Right ventricle myocardium inferior (tissue), 1 donor: ENCODE measurements at places on chromosomes 5 and 9. TPM values are rescaled to one million over a fixed set of nuclear protein-coding genes. Genes with fewer than 3 reads are reported as not detected.
A peak's percentile ranks its signal among the peaks of the same experiment; 100 is the strongest.

DNA sequence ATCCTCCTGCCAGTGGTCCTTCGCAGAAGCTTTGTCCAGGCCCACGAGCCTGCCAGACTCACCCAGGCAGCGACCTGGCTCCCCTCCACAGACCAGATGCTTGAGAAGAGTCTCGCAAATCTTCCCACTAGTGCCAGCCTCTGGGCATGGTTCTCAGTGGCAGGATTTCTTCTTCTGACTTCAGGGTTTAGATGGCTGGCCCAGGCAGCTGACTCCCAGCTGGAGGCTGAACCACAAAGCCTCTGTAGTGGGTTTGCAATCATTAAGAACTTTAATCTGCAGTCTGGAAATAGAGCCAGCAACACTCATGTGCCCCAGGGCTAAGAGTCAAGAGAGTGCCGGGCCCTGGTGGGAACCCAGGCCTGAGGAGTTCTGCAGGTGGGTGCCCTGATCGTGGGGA lies 90.6 kb upstream of the ICE1 start:
- DNase-seq = peak; percentile 53

The MSH3 gene
- 10.4 TPM for total RNA-seq

The CCL19 gene
- total RNA-seq = 1.1 TPM

GRCh38 chr5:143552680-143553079 lies 149.2 kb upstream of the NR3C1 start:
- no peak for DNase-seq

GRCh38 chr9:19057033-19057432 lies 7.8 kb downstream of the RRAGA start:
- DNase-seq = no peak

DNA sequence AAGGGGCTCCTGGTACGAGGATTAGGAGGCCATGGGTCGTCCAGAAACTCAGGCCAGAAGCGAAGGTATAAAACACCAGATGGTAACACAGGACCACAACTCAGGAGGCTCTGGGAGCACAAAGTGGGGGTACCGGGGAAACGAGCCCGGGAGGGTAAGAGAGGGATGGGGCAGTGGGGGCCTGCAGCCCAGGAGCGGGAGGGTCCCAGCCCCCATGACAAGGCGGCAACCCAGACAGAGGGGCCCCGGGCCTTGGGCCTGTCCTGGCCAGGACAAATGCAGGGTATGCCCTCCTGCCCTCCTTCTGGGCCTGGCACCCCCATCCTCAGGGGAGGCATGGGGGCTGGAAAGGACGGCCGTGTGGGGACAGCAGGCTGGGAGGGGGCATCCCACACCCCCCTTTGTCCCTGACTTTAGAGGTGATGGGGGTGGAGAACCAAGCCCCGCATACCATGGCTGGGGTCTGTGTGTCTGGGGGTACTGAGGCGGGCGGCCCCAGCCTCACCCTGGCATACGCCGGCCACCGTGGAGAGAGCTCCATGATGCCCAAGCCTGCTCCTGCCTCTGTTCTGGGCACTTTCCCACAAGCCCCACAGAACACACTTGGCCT lies 47.0 kb upstream of the EXOC3 start:
- peak; percentile 45 for DNase-seq

GRCh38 chr9:131719262-131719908 lies 20.5 kb downstream of the RAPGEF1 start:
- no peak for DNase-seq

- no peak for DNase-seq
Observed at GRCh38 chr9:92506184-92506857, 24.0 kb upstream of the ASPN start.

- no peak for DNase-seq
Observed at GRCh38 chr9:98850851-98851729, 43.6 kb downstream of the GALNT12 start.

DNA sequence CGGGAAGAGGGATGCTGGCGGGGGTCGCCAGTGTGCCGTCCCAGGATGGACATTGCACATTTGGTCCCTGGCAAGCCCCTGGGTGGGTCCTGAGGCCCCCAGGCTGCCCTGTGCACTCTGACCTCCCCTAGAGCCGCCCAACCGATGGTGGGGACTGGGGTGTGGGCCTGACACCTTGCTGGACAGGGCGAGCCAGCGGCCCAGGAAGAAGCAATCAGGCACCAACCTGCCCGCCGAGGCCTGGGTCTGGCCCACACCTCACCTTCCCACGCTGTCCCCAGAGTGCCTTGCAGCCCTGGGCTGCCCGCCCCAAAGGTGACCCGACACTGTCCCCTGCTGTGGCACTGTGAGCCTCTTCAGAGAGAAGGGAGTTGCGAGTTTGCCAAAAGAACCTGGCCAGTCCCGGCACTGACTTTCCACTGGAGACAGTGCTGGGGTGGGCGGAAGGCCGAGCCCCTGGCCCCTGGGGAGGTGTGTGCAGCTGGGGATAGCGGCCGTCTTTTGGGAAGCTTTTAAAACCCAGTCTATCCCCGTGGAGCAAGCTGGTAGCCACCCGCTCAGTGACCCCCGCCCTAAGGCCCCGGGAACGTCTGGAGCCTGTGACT lies 12.0 kb upstream of the NRARP start:
- DNase-seq = no peak

- DNase-seq = no peak
Observed at GRCh38 chr5:128469912-128470311, 68.1 kb downstream of the FBN2 start.

- DNase-seq = peak; percentile 61
Observed at GRCh38 chr9:6054280-6055099, 39.1 kb upstream of the RANBP6 start.

The ENHO gene
- total RNA-seq = 0.51 TPM

The NRARP gene
- total RNA-seq = 4.7 TPM

- peak; percentile 67 for DNase-seq
Observed at GRCh38 chr9:76394960-76395252, 680 bp upstream of the RFK start.

The HTR4 gene
- total RNA-seq = 0.22 TPM

- no peak for DNase-seq
Observed at GRCh38 chr5:169657127-169657526, 20.1 kb downstream of the DOCK2 start.

DNA sequence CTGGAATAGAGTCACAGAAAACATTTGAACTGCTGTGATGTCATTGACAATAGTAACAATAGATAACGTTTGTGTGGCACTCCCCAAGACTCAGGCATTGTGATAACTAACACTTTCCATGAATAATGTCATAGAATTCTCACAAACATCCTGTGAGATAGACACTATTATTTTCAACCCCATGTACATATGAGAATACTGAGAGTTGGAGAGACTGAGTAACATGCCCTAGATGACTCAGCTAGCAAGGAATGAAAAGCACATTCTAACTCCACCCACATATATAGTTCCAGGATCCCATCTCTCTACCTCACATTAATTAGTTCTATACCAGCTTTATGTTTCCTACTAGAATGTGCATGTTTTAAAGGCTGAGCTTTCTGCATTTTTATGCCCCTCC lies 71.4 kb downstream of the ASTN2 start:
- no peak for DNase-seq

The OR1J1 gene
- total RNA-seq = not detected

DNA sequence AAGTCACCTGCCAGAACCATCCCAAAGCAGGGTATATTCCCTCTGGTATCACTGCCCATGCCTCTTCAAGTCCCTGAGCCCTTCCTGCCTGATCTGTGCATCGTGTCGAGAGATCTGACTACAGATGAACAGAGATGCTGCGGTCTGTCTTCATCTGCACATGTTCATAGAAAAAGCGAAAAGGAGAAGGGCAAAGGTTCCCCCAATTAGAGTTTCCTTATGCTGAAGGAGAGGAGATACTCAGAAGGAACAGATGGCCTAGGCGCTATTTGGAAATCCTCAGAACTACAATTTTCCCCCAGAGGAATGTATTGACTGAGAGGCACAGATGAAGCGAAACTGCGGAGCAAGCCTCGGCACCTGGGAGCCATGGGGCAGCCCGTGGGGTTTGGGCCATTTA lies 170.9 kb downstream of the SEC61B start:
- no peak for DNase-seq

- DNase-seq = no peak
Observed at GRCh38 chr5:27217155-27217956, 179.0 kb upstream of the CDH9 start.

The GOLGA2 gene
- 76.4 TPM for total RNA-seq

DNA sequence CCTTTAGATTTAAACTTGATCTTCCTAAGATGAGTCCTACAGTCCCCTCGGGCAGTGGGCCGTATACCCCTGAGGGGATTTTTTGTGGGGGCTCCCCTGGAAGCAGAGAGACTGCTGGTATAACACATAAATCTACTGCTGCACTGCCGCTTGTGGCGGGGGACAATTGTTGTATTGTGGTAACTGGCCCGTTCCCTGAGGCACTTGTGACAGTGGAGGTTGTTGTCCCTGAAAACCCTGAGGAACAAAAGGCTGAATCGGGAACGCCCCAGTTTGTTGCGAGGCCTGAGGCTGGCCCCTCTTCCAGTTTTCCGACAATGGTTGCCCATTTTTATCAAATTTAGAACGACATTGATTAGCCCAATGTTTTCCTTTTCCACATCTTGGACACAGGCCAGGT lies 4.7 kb upstream of the TMEM141 start:
- DNase-seq = no peak

The PCDHGA1 gene
- 3.2 TPM for total RNA-seq

The DDX31 gene
- total RNA-seq = 4.7 TPM

GRCh38 chr5:128905568-128906110 lies 59.6 kb upstream of the SLC27A6 start:
- no peak for DNase-seq

GRCh38 chr9:33161589-33162132 lies 5.5 kb downstream of the B4GALT1 start:
- no peak for DNase-seq

The TUBB4B gene
- total RNA-seq = 620 TPM
